ENCODE measurements at places on chromosomes 12 and 14.

DNA sequence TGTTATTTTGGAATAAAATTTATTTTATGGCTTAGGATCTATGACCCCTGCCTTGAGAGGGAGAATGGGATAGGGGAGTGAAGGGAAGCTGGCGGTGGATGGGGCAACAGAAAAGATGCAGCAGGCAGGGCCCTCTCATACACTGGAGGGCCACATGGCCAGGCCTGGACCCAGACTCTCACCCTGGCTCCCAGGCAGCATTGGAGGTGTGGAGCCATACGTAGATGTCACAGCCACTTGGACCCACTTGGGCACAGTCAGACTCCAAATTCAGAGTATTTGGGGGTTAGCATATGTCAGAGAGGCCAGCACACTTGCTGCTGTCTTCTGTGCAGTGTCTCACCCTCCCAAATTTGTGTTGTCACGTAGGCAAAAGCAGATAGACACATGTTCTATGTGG is 6.5 kb downstream of the NAB2 start:
- DNase-seq, result no peak

GRCh38 chr14:105324080-105324778 is 9.7 kb downstream of the PACS2 start:
- DNase-seq, result no peak

DNA sequence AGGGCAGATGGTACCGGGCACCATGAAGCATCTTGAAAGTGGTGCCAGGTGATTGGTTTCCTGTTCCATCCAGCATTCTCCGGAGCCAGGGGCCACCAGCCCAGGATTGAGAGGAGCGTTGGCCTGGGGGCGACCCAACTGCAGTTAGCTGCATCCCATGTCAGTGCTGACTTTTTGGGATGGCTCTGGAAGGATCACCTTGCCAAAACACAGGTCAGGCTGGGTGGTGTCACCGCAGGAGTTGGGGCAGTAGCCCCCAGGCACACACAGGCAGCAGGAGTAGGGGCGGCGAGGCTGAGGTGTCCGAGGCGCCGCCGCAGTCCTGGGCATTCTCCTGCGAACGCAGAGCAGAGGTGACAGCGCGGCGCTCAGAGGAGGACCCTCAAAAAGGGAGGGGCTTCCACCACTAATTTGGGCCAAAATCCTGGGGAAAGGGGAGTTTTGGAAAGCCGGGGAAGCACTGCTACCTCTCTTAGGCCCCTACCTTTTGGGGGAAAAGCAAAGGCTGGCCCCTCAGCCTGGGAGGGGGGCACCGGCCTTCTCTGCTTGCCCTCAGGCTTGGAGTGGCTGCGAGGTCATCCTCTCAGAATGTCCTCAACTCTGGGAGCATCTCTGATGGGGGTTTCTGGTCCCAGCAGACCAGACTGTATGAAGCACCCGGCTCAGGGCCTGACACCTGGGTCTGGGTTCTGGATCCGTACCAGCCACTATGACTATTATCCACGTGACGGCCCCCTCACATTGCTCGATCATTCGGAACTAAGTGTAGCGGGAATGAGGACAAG is 26.7 kb upstream of the LRTM2 start:
- DNase-seq, result no peak

GRCh38 chr14:75510547-75510946 is 11.7 kb upstream of the BATF start:
- DNase-seq, result no peak

- DNase-seq, result no peak
Observed at GRCh38 chr14:49893309-49894213, 679 bp downstream of the ARF6 start.

GRCh38 chr12:84950971-84951546 is 38.5 kb upstream of the SLC6A15 start:
- DNase-seq, result no peak

- no peak for DNase-seq
Observed at GRCh38 chr12:32201976-32202375, 95.3 kb downstream of the BICD1 start.

- no peak for DNase-seq
Observed at GRCh38 chr14:57835766-57836165, 30.1 kb downstream of the SLC35F4 start.

DNA sequence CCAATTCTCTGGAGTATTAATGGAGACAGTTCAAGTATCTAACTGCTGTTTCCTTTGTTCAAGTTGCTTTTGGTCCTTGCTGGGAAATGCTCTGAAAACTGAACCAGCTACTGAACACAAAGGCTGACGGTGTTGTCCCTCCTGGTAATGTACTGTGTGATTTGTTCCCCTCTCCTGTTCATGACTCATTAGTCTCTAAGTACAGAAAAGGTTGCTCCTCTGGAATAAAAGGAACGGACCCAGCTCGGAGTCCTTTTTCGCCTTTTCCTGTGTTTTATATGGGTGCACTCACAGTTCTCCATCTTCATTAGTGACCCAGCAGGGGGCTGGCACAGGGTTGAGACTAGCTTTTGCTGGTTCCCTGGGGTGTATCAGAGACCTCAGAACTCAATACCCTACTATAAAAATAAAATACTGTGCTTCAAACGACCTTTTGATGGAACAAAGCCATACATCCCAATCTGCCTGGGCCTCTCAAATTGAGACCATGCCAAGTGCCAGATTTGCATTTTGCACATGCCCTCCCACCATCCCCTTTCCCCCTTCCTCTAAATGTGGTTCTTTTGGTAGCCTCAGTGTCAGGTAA is 269.7 kb downstream of the RAD51B start:
- no peak for DNase-seq

DNA sequence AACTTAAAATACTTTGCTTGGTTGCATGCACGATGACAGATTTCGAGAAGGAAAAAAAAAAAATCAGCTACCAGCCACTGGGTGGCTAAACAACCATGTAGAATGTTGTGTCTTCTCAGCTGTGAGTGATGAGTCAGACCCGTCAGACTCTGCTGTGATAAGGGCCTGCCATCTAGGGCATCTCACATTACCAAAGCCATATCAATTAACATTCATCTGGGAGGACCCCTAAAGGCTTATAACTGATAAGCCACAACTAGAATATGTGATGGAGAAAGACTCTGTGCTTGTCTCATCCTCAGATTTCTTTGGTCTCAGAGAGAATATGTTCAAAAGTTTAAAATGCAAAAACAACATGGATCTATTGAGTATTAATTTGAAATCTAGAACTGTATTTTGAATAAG is 111.5 kb downstream of the PAX9 start:
- DNase-seq, result peak; percentile 57

GRCh38 chr14:36655571-36655962 is 6.1 kb upstream of the PAX9 start:
- DNase-seq, result no peak

GRCh38 chr12:139585-139984 is 73.0 kb downstream of the IQSEC3 start:
- DNase-seq, result no peak

- no peak for DNase-seq
Observed at GRCh38 chr12:95548539-95549391, 2.5 kb downstream of the USP44 start.

DNA sequence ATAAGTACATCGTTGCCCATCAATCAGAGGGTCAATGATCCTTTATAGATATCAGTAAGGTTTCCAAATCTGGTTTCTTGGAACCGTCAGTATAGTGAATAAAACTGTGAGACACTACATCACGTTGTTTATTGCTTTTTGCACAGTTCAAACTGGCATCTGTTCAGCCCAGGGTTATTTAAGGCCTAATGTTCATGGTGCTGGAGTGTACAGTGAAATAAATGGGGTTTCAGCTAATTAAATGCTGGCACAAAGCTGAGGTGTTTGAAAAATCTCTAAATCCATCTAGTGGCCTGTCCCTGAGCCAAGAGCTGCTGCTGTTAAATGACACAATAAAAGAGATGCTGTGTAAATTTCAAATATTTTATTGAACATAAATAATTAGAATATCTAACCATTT is 69.9 kb downstream of the RPS29 start:
- no peak for DNase-seq

DNA sequence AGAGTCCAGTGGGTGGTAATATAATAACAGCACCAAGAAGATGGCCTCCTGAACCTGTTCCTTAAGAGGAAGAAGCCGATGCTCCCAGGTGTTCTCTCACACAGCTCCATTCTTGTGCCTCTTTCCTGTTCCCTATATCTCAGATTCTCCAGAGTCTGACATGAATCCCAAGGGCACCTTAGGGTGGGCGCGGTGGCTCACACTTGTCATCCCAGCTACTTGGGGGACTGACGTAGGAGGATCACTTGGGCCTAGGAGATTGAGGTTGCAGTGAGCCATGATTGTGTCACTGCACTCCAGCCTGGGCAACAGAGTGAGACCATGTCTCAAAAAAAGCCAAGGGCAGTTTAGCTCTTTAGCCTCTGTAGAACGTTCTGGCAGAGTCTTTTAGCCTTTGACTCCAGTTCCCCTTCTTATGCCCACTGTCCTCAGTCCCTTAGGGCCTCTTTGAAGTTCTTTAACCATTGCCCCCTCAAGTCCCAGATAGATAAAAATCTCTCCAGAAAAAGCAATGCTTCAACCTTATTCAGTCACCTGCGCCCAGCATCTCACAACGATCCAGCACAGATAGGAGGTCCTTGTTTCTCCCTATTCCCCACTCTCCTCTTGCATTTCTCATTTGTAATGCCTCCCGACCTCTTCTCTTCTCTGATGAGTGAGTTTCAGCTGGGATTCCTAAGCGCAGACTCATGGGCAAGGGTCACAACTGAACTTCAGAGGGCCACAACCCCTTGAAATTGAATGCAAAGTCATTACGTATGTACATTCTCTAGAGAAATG is 4.7 kb downstream of the CCDC184 start:
- no peak for DNase-seq

DNA sequence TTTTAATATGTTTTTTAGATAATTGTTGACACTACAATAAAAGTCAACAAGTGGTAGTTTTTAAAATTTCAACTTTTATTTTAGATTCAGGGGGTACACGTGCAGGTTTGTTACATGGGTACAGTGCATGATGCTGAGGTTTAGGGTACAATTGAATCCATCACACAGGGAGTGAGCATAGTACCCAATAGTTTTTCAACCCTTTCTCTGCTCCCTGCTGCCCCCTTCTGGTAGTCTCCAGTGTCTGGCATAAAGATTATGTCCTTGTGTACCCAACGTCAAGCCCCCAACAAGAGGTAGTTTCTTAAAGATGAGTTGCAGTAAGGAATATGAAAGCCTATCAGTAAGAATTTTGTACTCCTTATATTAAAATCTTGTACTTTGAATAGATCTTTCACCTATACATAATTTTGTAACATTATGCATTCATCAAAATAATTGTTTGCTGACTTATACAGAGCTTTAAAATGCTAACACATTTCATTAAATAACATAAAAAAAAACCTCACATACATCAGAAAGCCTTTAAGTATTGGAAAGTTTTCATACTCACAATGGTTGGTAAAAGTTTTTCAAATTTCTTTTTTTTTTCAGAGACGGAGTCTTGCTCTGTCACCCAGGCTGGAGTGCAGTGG is 5.4 kb upstream of the RALGAPA1 start:
- no peak for DNase-seq

GRCh38 chr14:34003082-34003668 is 52.3 kb upstream of the EGLN3 start:
- DNase-seq, result no peak

GRCh38 chr12:10982244-10982643 is 4.5 kb downstream of the TAS2R50 start:
- no peak for DNase-seq

DNA sequence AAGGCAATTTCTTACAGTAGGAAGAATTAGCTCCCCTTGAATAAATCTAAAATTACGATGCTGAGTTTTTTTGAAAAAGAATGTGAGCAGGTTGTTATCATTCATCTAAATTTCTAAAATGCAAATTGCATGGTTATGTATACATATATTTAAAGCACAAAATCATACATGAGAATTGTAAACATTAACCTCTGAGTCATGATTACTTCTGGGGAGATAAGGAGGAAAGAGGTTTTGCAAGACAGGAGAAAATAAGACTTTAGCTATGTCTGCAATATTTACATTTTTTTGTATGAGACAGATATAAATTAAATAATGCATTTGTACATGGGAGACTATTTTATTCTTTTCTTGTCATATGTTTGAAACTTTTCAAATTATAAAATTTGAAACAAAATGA is 72.2 kb downstream of the TSPAN8 start:
- DNase-seq, result no peak

DNA sequence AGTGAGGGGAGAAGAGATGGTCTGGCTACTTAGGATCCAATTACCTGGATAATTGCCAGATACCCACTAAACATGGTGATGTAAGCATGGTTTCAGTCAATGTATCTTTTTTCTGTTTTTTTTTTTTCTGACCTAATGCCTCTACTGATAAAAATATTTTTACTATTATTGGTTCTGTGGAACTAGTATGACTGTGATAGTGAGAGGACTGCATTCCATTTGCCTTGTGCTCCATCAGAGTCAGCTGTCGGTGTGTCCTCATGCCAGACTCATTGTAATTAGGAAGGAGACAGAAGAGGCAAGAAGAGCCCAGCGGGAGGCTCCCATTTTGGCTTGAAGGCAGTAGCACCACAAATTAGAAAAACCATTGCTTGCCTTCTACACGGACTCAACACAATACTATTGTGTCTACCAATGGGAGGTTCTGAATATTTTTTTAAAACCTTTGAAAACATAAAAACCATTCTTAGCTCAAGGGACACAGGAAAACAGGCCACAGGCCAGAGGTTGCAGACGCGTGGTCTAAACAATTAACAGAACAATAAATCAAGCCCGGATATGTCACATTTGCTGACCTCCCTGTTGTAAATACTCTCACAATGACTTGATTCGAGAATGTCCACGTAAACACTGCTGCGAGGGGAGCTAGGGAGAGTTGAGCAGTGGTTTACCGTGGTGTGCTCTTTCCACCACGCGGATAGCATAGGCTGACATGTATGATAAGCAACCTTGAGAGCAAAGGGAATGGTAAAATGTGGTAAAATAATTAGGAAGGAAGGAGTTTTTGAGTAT is 13.5 kb upstream of the DCP1B start:
- DNase-seq, result no peak

DNA sequence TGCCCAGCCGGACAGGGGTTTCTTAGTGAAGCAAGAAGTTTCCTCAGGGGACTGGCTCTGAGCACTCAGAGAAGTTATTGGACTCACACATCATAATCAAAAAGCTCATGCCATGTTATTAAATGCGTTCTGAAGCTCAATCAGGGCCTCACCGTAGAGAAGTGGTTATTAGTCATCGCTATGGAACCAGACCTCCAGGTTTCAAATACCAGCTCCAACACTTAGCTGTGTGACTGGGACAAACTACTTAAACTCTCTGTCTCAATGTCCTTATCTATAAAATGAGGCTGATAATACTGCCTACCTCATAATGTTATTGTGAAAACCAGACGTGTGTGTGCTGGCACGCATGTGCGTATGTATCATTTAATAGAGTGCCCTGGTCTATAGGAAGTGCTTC is 7.3 kb downstream of the STAT6 start:
- no peak for DNase-seq

DNA sequence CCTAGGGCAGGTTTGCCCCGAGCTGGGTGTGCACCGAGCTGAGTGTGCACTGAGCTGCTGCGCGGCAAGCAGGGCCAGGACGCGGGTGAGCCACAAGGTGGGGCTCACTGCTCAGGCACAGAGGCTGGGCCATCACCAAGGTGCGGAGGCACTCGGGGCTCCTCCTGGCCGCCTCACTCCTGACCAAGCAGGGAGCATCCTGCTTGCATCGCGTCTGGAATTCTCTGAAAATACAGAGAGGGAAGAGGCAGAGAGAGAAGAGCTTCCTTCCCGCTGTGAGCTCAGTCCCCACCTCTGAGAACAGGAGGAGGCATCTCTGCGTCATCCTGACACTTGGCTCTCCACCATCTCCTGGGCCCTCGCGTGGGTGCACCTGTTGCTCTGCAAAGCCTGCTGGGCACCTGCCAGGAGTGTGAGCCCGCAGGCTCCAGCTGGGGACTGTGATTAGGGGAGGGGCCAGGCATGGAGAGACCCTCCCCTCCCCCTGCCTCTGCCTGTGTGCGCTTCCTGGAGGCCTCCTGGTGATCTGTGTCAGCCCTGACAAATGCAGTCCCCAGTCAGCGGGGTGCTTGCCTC is 116.3 kb downstream of the GLT1D1 start:
- DNase-seq, result no peak

Measured in PC-9 (cell line).